ENCODE measurements at places on chromosomes 4 and X.

DNA sequence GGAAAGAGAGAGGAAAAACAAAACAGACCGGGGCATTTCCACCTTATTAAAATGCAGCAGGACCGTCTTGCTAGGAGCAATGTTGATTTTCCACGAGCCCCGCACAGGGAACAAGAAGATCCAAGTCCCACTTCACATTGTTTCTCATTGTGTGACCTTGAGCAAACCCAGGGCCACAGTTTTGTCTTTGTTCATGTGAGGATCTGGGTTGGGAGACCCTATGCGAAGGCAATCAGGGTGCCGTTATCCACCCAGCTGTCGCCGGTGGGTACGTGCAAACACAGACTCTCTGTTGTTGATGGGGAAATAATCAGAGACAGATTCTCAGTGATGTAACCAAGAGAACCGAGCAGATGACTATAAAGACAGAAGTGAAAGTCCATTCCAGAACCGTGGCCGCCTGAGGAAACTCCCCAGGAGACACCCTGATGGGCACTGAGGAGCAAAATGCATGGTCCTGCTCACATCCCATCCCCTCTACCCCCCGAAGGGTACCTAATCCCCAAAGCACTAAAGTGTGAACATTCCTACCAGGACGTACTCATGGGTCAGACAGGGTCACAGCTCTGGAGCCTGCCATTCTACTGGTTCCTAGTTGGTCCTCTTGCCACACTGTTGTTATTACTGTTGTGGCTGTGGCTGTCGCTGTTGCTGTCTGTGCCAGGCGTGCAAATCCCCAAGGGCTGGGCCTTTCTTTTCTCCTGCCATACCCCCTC, 102.7 kb upstream of the RBPJ start:
- peak; percentile 10 for DNase-seq

DNA sequence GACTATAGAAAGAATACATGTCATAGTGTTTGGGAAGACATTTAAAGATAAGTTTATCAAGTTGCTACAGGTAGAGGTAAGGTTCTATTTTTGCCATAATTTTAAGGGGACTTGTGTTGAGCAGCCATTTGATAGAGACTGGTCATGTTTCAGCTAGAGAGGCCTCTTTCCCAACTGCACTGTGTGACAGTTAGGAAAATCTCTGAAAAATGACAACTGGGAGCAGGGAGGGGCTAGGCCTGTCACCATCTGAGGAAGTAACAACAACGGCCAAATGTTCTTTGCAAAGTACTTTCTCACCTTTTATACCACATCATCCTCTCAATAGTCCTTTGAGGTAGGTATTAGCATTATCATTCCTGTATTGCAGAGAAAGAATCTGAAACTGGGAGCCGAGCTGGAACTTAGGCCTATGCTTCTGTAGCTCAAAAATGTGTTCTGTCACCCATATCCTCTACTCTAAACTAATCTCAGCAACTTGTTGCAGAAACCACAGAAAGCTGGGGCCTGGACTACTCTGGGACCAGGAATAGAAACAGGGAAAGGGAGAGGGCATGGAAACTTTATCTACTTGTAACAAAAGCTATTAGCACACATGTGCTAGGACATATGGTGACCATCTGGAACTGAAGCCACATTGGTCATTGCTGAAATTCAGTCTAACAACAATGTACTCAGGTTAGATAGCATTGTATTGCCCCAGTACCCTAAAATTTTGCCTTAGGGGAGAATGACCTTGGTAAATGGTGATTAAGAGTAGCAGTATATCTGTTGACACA, 198.9 kb downstream of the MID1IP1 start:
- no peak for DNase-seq

DNA sequence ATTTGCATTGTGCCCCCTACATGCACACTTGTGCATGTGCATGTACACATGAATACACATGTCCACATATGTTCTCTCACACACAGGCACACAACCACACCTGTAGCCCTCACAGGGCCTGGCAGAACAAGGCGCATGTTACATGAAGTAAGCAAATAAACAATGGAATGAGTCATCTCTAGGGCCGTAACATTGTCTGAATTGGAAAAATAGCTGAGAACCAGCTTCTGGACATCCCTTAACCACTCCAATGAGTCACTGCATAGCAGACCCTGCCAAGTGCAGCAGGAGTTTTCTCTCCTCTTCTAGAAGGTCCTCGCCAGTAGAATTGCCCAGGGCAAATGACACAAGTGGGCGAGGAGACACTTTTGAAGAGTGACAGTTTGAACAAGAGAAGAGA, 66.1 kb downstream of the MAGEA10 start:
- no peak for DNase-seq

DNA sequence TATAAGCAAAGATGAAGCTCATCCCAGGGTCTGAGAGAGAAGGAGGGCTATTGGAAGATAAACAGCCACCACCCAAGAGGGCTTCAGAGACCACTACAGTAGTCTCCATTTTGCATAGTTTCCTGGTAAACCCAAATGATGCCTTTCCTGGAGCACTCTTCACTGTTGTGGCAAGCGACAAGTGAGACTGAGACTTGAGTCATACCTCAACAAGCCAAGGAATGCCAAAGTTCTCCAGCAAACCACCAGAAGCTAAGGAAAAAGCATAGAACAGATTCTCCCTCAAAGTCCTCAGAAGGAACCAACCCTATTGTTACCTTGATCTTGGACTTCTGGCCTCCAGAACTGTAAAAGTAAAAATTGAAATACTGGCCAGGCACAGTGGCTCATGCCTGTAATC, 65.9 kb downstream of the LARP7 start:
- no peak for DNase-seq

GRCh38 chr4:161121451-161121850, 1042.3 kb downstream of the FSTL5 start:
- DNase-seq: no peak

GRCh38 chr4:7370038-7370437, 64.7 kb downstream of the PSAPL1 start:
- DNase-seq: no peak

DNA sequence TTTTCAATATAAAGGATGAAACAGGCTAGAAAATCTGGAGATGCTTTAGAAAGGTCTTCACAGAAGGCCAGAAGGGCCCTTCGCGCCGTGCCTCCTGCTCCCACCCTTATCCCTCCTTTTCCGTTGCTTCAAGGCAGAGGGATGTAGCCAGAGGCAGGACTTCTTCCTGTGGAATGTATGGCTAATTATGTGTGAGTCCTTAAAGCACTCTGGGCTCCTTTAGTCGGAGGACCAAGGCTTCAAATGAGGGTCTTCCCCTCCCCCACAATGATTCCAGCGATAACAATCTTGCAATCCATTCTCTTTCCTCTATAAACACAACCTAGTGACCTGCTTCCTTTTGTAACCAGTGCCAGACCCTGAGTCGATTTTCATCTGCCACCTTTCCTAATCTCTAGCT, 103.5 kb downstream of the GPC3 start:
- no peak for DNase-seq

Measured in anterior cingulate cortex (tissue), 58 donors.